ENCODE measurements at places on chromosomes 11 and 22. TPM values are rescaled to one million over a fixed set of nuclear protein-coding genes. Genes with fewer than 3 reads are reported as not detected.

DNA sequence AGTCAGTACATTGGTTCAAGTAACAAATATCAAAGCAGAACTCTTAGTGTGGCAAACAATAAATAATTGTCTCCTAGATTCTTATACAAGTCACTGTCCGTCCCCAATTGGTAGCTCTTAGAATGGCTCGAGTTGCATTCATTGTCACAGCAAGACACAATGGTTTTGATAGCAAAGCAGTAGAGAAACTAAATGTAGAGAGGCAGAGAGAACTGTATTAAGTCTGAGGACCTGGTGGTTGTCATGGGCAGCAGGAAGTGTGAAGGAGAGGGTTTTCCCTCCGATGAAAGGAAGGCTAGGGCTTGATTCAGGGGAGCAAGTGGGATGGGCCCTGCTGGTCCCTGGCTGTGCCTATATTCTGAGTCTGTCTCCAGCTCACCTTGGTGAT, 36.6 kb downstream of the RCOR2 start:
- no peak for DNase-seq
- peaks cover 35% of the 10 kb centered on the region for H3K36me3 ChIP-seq
- peaks cover 68% of the 10 kb centered on the region for H3K4me1 ChIP-seq
- peak overlapping the region; percentile 57 for H3K27ac ChIP-seq

- H3K4me1 ChIP-seq = peaks cover 26% of the 10 kb centered on the region
- no peaks in the 10 kb centered on the region for H3K27me3 ChIP-seq
- H3K36me3 ChIP-seq = no peaks in the 10 kb centered on the region
- peak overlapping the region; percentile 64 for H3K27ac ChIP-seq
Measured at GRCh38 chr11:47258317-47258902, 614 bp downstream of the NR1H3 start.

DNA sequence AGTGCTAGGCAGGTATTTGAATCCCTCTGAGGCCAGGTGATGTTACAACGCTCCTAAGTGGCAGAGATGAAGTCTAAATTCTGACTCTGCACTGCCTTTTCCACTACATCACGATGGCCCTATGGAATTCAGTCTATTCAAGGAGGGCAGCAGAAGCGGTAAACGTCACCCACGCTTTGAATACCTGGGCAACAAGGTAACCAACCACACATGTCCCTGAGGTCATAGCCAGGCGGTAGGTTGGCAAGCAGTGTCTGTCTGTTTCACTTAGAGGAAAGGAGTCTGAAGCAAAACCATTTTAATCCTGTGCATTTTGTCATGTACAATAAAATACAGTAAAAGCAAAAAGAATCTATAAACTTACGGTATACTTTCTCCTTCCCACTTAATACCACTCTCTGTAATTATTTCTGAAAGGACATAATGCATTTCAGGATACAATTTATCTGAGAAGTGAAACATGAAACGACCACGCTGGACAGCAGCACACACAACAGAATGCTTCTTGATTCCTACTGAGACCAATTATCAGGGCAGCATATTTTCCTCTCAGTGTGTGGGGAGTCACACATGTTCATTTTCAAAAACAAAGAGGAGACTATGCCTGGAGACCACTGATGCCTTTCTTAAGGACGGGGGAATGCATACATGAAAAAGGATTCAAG, 51.3 kb downstream of the PRDM10 start:
- H3K4me1 ChIP-seq = peaks cover 4% of the 10 kb centered on the region
- H3K27me3 ChIP-seq = no peaks in the 10 kb centered on the region
- H3K36me3 ChIP-seq = peaks cover 12% of the 10 kb centered on the region
- DNase-seq = no peak

DNA sequence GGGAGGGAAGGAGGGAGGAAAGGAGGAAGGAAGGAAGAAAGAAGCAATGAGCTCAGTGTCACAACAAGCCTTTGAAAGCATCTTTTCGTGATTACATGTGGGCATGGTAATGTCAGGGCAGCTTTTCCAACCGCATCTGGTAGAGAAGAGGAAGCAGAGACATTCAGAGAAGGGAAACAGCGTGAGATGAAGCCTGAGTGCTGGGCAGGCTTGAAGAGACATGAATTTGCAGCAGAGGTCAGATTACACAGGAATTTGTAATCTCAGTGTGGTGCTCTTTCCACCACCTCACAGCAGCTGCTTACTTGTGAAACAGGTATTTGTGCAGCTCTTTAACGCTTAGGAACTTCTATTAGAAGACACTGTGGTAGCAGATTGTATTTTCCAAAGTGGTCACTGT, 289.5 kb upstream of the C11orf87 start:
- no peaks in the 10 kb centered on the region for H3K4me1 ChIP-seq
- no peaks in the 10 kb centered on the region for H3K27me3 ChIP-seq
- no peaks in the 10 kb centered on the region for H3K36me3 ChIP-seq
- no peak for DNase-seq
- no peak overlapping the region for H3K4me3 ChIP-seq

ZBTB16 gene
- 7.6 TPM for total RNA-seq

HBG2 gene
- total RNA-seq = not detected

CRYAB gene
- not detected for total RNA-seq

DNA sequence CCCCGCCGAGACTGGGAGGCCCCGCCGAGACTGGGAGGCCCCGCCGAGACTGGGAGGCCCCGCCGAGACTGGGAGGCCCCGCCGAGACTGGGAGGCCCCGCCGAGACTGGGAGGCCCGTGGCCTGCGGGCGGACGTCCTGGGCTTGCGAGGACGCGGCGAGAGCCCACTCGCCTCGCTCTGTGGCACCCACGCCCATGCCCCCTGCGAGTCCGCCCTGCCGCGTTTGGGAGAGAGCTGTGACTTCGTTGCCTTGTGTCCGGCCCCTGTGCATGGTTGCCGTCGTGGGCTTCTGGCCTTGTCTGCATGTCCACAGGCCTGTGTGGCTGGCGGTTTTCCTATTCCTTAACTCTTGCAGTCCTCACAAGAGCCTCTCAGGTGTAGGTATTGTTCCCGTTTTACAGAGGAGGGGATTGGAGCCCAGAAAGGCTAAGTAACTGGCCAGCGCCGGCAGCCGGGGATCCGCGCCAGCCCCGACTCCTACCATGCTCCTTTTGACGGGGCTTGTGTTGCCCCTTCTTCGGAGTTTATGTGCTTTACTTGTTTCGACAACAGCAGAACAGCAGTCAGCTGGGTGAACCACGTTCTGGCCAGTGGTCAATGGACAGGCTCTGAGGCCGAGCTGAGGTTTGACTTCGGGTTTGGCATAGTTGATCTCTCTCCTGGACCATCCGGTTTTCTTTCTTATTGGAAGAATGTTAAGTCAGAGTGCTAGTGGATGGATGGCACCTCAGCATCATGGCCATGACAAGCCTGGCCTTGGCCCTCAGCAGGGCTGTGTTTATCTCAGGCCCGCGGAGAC, 741 bp downstream of the PHRF1 start:
- peaks cover 7% of the 10 kb centered on the region for H3K27me3 ChIP-seq
- peaks cover 56% of the 10 kb centered on the region for H3K4me1 ChIP-seq
- H3K4me3 ChIP-seq = peak overlapping the region; percentile 89
- DNase-seq = no peak

All from activated CD4-positive, alpha-beta T cell treated with anti-CD3 and anti-CD28 coated beads, Interleukin-2, amount 10 ng/mL, durations not matched to agents 7 days and 5 days (primary cell).